ENCODE measurements at places on chromosomes 1 and 21. TPM values are rescaled to one million over a fixed set of nuclear protein-coding genes. Genes with fewer than 3 reads are reported as not detected.

The NBPF10 gene
- total RNA-seq: 0.46 TPM

The HPCA gene
- total RNA-seq: 0.35 TPM

The TRIM46 gene
- 2.1 TPM for total RNA-seq

The SUMO3 gene
- 66.1 TPM for total RNA-seq

The CROCC gene
- 6.3 TPM for total RNA-seq

The KLHDC9 gene
- 2.2 TPM for total RNA-seq

The TCP10L gene
- 0.92 TPM for total RNA-seq

The MYOG gene
- not detected for total RNA-seq

The NEK2 gene
- 45.6 TPM for total RNA-seq

The LGR6 gene
- 0.45 TPM for total RNA-seq

The RSPH1 gene
- total RNA-seq: 0.88 TPM

The EXO5 gene
- 4.8 TPM for total RNA-seq

The CD84 gene
- total RNA-seq: not detected

The RGL1 gene
- total RNA-seq: 0.74 TPM

The S100A9 gene
- total RNA-seq: 1.1 TPM

The CD52 gene
- total RNA-seq: not detected

The KRTAP19-5 gene
- total RNA-seq: not detected

The KRTAP13-2 gene
- not detected for total RNA-seq

The ILDR2 gene
- total RNA-seq: 0.12 TPM

The CTPS1 gene
- 108 TPM for total RNA-seq

The REN gene
- not detected for total RNA-seq
